ENCODE measurements at places on chromosomes 2 and 18.

DNA sequence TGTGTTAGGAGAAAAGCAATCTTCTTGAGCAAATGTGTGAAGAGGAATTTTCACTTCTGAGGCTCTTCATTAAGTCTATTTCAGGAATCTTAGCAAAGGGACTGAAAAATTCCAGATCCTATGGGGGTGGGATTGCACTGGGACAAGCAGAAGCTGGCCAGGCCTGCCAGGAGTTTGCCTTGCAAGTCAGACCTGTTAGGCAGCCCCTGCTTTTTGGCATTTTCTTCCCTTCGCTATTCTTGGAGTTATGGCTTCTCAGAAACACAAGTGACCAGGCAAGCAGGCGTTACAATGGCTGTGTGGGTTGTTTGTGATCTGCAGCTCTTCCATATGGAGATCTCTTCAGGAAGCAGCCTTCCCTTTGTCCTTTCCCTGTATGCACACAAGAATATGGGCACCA is 8.0 kb upstream of the CCDC85A start:
- DNase-seq: no peak

DNA sequence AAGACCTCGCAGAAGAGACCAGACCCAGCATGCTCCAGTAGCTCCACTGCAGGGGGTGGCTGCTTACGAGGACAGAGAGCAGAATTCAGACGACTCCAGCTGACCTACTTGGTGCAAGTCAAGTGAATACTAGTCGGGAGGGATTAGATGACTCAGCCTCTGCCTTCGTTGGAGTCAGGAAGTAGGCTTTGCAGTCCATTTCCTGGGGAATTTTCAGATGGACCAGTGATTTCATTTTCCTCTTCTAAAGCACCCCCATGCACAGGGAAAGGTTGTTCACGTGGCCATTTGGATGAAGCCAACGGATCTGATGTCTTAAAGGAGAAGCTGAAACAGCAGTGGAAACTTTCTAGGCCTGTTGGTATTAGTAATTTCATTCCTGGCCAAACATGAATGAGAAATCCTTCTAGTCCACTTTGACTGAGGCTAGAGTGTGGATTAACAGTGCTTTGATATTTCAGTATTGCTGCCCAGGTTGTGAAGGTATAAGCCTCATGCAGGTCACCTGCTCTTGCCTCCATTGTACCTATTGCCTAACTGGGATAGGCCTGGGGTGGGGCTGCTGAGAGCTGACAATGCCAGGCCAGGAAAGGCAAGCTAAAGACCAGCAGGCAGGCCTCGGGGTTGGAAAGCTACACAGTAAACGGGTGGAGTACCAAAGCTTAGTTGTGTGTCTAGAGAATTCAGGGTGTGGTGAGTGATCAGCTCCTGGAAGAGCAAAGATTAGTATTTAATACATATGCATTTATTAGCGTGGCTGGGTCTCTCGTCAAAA is 117.6 kb upstream of the FOSL2 start:
- no peak for DNase-seq

DNA sequence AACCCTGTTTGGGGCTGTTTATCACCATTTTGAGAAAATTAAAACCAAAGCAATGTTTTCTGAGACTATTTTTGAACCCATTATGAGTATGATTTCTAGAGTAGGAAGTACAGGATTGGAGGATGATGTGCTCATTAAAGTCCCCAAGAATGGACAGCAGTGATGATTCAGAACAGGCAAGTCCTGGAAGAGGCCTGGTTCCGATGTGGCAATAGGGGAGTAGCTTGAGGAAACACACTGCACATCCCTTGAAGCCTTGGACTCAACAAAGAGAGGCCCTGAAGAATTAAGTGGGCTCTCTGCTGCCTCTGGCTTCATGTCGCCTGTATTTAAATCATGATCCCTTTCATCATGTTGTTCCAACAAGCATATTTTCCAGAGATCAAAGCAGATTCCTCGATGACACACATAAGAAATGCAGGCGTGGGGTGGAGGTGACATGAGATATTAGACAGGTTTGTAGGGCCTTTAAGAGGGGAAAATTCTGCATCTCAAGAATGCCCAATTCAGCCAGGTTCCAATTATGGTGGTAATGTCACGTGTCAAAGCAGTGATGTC is 242.2 kb downstream of the FHOD3 start:
- DNase-seq: no peak

GRCh38 chr2:76461431-76461830 is 750.7 kb upstream of the GCFC2 start:
- DNase-seq: no peak

DNA sequence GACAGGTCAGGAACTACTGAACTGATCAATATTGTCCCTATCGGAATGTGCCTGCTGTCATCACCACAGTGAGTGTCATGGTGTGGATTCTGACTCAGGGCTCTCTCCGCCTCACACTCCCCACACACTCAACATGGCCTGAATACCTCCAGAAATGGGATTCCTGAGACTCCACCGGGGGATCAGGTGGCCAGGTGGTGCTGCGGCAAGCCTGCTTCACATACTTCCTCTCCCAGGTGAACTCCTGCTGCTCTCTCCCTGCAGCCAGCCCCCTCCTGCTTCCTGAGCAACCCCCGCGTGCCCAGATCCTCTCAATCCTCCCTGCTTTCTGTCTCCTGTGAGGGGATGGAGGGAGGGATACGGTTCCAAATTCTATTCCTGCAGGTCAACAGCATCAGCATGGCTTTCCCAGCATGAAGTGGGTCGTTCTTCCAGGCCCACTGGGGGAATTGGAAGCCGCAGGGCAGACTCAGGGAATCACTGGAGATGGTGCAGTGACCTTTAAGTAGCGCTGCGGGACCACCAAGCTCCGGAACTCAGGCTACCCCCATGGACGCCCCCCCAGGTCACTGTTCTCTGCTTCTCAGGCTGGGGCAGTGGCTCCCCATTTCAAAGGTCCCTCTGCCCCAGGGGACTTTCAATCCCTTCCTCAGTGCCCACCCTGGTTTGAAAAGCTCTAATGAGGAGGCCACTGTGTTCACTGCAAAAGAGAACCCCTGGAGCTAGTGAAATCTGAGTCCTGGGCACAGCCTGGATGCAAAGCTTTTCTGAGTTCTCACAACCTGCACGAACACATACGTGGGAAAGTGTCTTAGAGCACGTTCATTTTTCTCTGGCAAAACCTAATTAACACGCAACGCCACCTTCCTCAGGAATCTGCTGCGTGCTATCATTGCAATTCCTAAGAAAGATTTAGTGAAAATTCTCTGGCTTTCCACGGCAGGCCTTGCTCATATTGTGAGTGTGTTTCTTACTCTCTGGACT is 168.4 kb downstream of the ZFP36L2 start:
- DNase-seq: no peak

DNA sequence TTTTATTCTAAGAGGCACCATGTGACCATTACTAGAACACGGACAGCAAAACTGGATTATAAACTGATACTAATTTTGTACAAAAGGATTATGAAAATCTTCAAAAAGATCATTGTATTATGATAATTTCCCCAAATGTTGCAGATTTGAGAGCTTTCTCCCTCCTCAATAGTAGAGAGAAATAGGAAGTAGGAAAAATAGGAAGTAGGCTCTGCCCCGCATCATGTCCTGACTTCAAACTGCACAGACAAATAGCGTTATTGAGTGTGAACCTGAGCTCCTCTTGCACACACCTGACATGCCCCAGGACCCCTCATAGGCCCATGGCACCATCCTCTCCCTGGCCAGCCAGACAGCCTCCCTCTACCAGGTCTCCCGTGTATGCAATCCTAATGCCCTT is 25.4 kb downstream of the CHRNA1 start:
- DNase-seq: no peak

DNA sequence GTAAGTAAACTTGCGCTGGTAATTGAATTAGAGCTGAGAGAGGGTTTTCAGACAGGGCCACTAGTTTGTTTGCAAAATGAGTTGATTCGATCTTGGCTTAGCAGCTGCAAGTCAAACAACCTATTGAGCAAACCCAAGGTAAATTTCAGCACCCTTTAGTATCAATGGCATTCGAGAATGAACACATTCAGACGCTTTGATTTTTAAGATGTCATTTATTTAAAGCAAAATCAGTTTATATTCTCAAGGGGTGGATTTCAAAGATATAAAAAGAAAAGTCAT is 44.2 kb downstream of the TGIF1 start:
- no peak for DNase-seq

- DNase-seq: no peak
Observed at GRCh38 chr18:22286585-22286984, 117.2 kb downstream of the GATA6 start.

GRCh38 chr2:219947575-219947974 is 320.1 kb downstream of the SLC4A3 start:
- DNase-seq: no peak

DNA sequence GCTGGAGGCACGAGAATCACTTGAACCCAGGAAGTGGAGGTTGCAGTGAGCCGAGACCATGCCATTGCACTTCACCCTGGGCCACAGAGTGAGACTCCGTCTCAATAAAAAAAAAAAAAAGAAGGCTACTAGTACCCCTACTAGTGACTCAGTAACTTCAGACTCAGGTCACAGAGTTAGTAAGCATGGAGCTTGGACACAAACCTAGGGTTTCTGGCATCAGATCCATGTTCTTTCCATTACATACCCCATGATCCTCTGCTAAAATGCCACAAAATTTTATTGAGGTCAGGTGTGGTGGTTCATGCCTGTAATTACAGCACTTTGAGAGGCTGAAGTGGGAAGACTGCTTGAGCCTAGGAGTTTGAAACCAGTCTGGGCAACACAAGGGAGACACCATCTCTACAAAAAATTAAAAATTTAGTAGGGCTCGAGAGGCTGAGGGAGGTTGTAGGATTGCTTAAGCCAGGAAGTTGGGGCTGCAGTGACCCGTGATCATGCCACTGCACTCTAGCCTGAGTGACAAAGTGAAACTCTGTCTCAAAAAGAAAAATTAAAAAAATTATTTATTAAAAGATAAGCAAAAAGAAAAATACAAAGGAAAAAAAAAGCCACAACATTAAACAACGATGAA is 45.1 kb downstream of the DHX57 start:
- DNase-seq: no peak

All from activated T-cell treated with anti-CD3 and anti-CD28 coated beads for 48 hours (primary cell).